Stimulated activated CD4-positive, alpha-beta T cell treated with anti-CD3 and anti-CD28 coated beads, Interleukin-4, amount 100 ng/mL, for 1 hour (primary cell): ENCODE measurements at places on chromosomes 4 and X.

- no peak for DNase-seq
These were observed 1338.0 kb downstream of the FSTL5 start for GRCh38 chr4:160825644-160826338.

DNA sequence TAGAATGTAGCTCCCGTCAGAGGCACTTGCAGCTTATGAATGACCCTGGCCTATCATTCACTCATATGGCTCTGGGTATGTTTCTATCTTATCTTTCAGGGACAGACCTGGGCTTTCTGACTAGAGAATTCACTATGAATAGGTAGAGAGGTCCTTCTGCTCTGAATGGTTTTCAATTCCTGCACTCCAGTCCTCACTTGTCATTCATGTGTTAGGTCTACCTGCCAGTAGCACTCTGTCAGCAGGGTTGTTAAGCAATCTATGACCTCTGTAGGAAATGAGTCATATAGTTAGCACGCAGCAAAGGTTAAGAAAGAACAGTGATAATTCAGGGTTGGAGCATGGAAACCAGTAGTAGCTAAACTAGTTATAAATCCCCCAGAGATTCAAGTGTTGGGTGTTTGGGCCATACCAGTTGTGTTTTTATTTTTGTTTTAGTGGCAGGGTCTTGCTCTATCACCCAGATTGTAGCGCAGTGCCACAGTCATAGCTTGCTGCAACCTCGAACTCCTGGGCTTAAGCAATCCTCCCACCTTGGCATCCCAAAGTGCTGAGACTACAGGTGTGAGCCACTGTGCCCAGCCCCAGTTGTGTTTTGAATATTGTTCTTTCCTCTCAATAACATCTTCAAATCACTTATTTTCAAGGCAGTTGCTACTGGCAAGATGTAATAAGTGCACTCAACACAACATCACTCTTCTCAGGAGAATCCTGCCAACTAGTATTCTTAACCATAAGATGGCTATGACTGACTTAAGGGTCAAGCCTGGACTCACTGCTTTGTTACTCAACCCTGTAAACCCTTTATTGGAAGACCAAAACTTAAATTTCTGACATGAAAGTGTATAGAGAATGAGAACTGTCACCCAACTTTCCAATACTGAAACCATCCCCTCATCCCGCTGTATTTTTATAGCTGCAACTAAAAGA lies 25.1 kb downstream of the ARL13A start:
- no peak for DNase-seq

DNA sequence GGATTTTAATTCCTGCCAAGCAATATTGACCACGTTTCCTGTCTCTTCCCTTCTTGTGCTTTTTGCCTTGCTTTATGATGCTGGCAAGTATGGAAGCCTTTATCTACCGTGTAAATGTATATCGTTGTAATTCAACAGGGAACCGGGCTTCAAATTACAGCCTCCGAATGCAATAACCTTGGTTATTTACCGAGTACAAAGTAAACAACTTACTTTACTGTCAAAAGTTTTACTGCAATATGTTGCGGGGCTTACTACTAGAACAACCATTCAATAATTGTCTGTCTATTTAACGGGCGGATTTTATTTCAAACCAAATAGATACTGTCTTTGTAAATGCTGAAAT lies 73.1 kb downstream of the PALLD start:
- DNase-seq: no peak

- DNase-seq: no peak
These were observed 2.6 kb downstream of the NSD2 start for GRCh38 chr4:1873776-1874175.

- no peak for DNase-seq
These were observed 26.1 kb downstream of the TRPC5 start for GRCh38 chrX:112056476-112056875.

DNA sequence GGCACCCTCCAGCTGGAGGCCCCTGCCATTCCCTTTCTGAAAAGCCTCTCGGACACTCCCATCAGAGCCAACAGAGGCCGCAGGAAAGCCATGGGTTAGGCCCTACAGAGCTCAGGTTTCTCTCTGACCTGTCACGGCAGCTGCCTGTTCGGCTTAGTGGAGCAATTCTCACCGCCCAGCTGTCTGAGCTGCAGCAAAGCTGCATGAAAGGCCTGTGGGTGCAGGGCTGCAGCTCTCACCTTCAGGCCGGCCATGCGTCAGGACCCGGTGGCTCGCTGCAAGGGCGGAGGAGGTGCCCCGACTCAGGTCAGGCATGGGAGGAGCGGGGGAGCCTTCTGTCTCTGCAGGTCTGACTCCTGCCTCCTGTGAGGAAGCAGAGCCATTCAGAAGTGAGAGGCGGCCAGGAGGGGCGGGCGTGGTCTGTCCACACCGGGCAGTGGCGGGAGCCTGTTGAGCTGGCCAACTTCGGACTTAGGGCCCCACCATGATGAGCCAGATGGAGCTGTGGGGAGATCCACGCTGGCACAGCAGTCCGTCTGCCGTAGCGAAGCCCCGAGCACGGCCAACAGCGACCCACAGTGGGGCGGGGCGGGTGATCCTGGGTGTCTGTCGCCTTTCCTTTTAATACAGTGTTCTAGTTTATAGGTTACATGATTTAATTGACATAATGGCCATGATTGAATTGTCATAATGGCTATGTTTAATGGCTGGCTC lies 23.4 kb downstream of the PDE6B start:
- DNase-seq: no peak

DNA sequence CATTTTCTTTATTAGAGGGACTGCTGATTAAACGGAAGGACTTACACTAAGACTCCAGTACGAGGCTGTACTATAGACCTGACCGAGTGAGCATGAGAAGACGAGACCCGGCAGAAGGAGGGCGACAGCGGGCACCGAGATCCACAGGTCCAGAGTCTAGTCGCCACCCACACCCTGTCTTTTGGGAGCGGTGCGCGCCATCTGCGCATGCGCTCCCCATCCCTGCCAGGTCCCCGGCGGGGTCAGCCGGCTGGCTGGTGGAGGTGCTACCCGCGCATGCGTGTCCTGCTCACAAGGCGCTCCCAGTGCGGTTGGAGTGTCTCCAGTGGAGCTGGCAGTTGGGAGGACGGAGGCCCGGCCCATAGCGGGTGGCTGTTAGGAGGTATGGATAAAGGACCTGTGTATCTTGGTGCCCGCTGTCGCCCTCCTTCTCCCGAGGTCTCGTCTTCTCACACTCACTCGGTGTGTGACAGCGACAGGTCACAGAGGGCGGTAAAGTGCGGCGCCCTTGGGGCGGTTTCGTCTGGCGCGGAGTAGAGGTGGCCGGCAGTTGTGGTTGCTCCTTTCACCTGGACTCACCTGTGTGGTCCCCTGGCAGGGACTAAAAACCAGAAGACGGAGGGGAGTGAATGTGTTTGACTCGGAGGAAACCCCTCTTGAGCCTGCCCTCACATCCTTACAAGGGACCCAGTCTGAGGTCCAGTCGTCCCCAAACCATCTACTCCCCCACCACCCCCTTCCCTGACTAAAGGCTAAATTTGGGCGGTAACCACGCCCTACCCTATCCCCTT lies 7.6 kb upstream of the HSD17B10 start:
- DNase-seq: peak; percentile 69

DNA sequence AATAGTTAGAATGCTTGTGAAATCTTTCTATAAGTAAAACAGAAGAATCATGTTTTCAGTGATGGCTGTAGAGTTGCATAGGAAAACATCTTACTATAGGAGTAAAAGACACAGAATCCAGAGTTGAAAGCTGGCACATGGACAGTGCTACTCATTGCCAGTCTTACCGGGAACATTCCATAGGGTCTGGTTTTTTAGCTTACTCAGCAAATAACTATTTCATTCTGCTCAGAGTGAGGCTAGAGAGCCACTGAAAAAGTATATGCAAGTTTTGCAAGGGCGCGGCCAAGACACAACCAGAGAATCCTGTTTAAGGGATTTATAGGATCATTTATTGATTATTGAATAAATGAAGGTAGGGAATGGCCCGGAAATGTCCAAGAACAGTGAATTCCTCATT lies 60.3 kb downstream of the MTHFD2L start:
- no peak for DNase-seq

- no peak for DNase-seq
These were observed 327.0 kb upstream of the NOCT start for GRCh38 chr4:138688408-138689085.

- no peak for DNase-seq
These were observed 561.3 kb upstream of the GRIA3 start for GRCh38 chrX:122622795-122623194.

- no peak for DNase-seq
These were observed 11.6 kb downstream of the PLAC1 start for GRCh38 chrX:134646691-134647090.

- DNase-seq: no peak
These were observed 282.2 kb downstream of the GUCY2F start for GRCh38 chrX:109199726-109200125.

DNA sequence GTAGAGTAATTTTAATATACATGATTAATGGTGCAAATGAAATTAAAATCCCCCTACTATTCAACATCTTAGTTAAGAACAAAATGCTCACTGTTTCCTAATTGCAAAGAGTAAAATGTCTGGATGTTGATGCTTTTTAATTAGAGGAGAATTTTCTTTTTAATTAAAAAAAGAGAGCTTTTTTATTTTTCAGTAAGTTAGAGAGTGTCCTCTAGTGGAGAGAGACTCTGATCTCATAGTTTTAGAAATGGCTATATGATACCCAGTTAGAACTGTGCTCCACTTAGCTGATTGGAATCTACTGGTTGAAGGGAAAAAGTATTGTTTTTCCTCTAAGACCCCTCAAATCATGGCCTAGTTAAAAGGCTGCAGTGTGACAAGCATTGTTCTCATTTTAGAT lies 312.0 kb upstream of the MAGEB2 start:
- no peak for DNase-seq

- DNase-seq: no peak
These were observed 1239.7 kb downstream of the C4orf33 start for GRCh38 chr4:130335417-130336194.

DNA sequence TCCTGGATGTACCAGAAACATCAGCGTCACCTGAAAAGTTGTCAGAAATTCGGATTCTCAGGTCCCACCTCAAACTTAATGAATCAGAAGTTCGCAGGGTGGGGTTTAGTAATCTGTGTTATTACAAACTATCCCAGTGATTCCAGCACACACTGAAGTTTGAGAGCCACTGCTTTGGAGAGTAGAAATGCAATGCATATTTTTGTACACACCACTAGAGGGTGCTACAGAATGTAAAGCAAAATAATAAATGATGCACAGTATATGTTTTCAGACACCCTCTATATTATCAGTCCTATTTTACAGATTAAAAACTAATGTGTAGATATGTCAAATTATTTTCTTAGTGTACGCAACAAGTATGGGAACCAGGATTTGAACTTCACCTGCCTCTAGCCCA lies 2.4 kb upstream of the MORF4L2 start:
- DNase-seq: no peak

- DNase-seq: no peak
These were observed 321.7 kb downstream of the ANK2 start for GRCh38 chr4:113371111-113371510.

GRCh38 chrX:154486052-154486395 lies 391 bp downstream of the UBL4A start:
- DNase-seq: peak; percentile 28

GRCh38 chrX:39581411-39581810 lies 516.3 kb downstream of the BCOR start:
- no peak for DNase-seq

GRCh38 chrX:15816886-15817285 lies 26.6 kb downstream of the ZRSR2 start:
- no peak for DNase-seq

GRCh38 chr4:47974566-47974965 lies 41.9 kb downstream of the CNGA1 start:
- no peak for DNase-seq

DNA sequence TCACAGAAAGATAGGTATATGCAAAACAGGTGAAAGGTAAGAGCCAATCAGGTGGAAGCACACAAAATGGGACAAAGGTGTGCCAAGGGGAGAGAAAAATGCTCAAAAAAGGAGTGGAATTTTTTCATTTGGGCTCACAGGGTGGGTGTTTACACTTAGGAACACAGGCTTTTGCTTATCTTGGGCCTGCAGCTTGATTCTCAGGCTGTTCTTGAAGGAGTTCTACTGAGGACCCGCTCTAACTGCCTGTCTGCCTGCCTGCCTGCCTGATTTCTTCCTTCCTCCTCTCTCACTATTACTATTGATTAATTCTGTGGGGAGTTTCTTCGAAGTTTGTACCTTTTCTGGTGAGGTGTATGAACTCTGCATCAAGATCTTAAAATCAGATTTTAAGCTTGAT lies 120.3 kb upstream of the CTSO start:
- no peak for DNase-seq

GRCh38 chr4:153438916-153439756 lies 27.0 kb upstream of the TMEM131L start:
- DNase-seq: peak; percentile 15

DNA sequence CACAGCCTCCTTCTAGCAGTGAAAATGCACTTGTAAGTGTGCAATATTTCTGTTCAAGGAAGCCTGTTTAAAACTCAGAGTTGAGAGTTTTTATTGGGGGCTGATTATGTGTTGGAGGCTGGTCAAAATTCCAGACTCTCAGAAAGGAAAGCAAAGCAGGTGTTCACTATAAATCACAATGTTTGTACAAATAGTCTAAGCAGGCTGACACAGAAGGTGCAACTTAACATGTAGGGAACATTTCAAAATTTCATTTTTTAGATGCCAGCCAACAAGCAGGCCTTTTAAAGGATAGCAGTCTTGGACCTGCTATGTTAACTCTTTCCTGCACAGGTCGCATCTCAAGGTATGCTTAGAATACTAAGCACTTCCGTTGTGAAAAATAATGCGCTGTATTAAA lies 112.3 kb upstream of the IL13RA1 start:
- no peak for DNase-seq

DNA sequence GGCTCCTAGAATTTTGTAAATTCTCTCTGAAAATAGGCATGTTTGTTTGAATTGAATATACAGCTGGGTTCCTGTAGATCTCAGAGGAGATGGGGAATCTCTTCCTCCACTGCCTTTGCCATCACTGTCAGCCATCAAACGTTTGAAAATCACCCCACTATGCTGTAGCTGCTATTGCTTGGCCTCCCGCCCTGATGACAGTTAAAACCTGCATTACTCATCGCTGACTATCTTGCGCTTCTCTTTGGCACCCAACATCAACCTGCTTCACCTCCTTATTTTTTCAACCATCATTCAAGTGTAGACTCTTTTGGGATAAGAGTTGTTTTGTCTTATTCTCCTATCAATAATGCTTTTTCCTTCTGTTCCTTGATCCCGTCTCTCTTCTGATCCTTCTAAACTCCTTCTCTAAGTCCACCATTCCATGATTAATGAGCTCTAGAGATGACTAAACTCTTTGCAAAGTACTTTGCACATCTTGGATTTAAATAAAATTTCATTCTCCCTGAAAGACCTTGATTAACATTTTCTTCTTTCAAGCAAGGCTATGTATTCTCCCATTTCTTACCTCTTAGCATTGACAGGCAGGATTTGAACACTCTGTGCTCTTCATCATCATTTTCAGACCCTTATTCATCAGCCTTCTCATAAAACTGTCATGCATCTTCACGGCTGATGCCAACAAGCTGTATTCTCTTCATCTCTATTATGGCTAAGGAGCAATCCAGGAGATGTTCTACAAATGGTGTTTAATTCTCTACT lies 133.0 kb downstream of the SNCA start:
- DNase-seq: no peak
